ENCODE measurements at places on chromosomes 16 and 17.

GRCh38 chr16:82184213-82184612, 14.2 kb upstream of the MPHOSPH6 start:
- DNase-seq = no peak

GRCh38 chr17:58492238-58493121, 4.3 kb upstream of the HSF5 start:
- no peak for DNase-seq

DNA sequence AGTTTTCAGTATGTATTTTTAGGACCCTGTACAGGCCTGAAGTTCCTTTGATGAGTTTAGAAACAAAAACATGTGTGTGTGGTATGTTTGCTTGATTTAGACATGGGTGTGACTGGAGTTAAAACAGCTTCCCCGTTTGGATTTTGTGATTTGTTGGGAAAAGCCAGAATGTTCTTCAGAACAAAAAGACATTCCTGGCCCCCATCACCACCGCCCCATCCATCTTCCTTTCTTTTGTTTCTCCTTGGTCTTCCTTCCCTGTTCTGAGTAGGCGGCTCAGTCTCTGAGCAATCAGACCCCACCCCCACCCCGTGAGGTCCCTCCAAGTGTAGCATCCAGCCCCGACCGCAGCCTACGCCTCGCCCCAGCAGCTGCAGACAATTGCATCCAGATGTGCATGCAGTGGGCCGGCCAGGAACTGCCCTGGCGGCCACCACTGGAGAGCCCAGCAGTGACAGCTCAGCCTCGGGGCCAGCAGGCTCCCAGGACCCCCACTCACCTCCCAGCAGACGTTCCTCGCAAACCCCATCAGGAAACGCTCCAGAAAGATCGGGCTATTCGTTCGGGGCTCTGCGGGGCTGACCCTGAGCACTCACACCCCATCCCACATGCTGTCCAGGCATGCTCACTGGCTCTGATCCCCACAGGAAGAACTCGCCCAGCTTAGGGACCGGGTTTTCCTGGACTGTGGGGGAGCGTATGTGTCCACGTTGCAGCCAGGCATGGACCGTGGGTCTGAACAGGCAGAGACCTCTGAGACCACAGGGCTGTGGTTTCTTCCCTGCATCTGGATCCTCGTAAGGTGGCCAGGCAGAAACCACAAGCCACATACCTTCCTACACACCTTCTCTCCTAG, 99.8 kb upstream of the CDH5 start:
- DNase-seq = no peak

DNA sequence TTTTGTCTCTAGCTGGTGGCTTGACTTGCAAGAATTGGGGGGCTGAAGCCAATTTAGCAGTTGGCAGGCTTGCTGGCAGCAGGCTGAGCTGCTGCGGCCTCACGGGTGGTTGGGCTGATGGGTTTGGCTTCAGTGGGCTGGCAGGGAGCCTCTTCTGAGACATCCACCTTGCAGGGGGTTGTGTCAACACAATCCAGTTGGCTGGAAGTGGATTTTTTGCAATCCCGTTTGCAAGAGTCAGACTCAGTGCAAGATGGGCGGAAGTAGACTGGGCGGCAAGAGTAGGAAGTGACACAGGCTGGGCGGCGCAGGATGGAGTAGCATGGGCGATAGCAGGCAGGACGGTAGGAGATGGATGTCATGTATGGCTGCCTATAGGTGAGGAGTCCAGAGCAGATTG, 1.5 kb downstream of the KRTAP16-1 start:
- no peak for DNase-seq

- peak; percentile 6 for DNase-seq
These were observed 45.8 kb downstream of the NOS2 start for GRCh38 chr17:27754549-27754948.

All from GM13976 (cell line).